ENCODE measurements at places on chromosomes 3 and 15.

DNA sequence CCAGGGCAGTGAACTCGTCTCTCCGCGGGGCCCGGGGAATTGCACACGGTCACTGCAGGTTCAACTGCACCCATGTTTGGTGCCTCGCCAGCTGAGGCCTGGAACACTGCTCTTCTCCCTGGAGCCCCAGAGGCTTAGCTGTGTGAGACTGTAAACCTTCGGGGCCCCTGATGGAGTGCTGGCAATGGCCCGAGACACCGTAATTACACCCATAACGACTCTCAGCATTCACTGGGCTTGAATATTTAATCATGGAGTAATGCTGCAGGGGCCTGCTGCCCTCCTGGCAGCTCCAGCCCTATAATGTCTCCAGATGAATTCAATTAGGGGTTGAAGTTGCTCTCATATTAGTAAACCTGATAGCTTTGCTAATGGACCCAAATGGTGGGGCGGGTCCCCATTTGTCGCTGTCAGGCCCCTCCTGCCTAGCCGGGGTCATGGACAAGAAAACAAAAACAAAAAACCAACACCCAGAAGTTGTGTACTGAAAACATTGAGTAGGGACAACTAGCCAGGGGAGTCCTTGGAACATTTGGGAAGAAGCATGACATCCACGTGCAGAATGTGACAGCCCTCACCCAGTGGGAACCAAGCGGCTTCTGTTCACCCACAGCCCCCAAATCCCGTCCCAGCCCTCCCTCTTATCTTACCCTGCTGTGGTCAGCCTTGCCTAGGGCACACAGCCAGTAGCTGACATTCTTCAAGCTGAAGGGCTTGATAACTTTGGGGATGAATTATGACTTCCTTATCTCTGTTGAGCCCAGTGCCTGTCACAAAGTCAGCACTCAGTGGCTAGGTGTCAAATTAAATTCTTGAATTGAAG, 74.3 kb upstream of the SCN5A start:
- peak; percentile 73 for DNase-seq

DNA sequence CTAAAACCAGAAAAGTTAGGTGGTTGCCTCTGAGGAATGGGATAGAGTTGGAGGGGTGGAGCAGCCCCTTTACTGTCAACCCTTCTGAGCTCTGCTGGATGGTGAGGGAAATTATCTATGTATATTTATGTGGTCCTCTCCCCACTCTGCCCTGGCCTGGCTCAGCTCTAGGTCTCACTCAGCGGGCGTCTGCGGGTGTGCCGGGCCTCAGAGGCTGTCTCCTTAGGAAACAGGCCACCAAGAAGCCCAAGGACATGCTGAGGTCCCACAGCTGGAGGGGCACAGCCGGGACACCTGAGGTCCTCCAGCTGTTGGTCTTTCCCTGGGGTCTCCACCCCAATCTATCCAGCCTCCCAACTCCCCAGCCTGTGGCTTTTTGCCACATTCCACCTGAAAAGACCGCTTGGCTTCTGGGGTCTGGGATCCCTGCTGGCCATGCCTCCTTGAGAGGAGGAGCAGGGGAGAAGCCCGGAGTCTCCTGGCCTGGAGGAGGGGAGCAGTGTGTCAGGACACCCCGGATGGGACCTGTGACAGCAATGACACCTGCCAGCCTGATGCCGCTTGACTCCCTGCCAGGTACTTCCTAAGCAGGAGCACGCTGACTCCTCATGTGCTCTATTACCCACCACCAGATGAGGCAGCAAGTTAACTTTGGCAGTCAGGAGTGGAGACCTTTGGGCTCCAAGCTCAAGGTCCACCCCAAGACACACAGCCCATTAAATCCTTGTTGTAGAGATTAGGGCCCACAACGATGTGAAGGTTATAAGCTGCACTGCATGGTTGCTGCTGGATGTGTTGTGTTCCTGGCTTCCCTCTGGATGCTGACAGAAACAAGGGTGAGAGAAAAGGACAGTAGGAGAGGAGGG, at the start of gene SLC28A1:
SLC28A1 (plus strand) TSS at position 747 of the 866 bp plus-strand sequence. CDS start 3,099 bp downstream, outside the sequence.
- DNase-seq, result no peak

GRCh38 chr3:98600412-98601095, 7.1 kb upstream of the CPOX start:
- DNase-seq, result no peak

- DNase-seq, result no peak
Measured at GRCh38 chr15:70210528-70210927, 112.8 kb upstream of the TLE3 start.

DNA sequence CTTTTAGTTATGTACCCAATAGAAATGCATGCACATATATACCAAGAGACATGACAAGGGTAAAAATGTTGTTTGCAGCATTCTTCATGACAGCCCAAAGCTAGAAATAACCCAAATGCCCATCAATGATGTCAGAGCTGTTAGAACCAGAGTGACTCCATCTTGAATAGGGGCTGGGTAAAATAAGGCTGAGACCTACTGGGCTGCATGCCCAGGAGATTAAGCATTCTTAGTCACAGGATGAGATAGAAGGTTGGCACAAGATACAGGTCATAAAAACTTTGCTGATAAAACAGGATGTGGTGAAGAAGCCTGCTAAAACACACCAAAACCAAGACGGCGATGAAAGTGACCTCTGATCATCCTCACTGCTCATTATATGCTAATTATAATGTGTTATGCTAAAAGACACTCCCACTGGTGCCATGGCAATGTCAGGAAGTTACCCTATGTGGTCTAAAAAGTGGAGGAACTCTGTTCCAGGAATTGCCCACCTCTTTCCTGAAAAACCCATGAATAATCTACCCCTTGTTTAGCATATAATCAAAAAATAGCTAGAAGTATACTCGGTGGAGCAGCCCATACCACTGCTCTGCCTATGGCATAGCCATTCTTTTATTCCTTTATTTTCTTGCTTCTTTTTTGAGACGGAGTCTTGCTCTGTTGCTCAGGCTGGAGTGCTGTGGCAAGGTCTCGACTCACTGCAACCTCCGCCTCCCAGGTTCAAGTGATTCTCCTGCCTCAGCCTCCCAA, 32.9 kb downstream of the ZBTB11 start:
- no peak for DNase-seq

DNA sequence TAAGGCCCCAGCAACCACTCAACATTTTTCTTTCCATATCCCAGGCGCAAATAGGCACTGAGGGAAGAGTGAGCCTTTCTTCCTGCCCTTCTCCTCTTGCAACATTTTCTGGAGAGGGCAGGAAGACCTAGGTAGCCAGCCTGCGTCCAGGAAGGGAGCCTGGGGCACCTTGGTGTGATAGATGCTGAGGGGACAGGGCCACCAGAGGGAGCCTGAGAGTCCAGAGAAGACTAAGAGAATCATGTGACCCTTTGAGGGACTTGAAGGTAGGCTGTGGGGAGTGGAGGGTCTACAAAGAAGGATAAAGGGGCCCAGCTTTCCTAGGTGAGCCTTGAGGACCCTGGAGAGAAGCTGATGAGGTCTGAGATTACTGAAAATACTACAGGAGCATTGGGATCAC, 346.6 kb downstream of the CNTN6 start:
- DNase-seq, result no peak

GRCh38 chr15:68653031-68653635, 74.3 kb downstream of the CORO2B start:
- DNase-seq, result no peak

- DNase-seq, result no peak
Measured at GRCh38 chr15:25847051-25847450, 16.1 kb downstream of the ATP10A start.

DNA sequence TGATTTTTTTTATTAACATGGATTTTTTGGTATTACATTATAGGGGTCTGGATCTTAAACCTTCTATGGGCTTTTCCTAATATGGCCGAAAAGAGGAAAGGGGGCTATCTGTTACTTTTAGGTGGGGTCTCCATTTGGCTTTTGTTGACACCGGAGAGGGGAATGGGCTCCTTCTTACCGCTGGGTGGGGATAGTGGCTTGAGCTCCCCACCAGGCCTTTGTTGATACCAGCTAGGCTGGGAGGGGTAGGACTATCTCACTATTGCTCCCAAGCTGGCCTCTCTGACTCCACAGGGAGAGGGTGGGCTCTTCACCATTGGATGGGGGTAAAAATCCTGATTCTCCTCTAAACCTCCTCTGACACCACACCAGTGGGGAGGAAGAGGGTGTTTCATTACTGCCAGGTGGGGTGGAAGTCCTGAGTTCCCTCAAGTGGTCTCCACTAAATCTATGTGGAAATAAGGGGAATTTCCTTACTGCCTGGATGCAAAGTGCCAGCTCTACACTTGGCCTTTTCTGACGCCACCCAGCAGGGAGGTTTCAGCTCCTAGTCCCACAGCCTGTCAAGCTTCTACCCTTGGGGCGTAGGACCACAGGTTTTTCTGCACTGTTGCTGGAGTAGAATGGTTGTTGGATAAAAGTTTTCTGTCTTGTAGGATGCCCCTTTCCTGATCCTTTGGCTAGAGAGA, 572.3 kb downstream of the MAGI1 start:
- DNase-seq, result no peak

DNA sequence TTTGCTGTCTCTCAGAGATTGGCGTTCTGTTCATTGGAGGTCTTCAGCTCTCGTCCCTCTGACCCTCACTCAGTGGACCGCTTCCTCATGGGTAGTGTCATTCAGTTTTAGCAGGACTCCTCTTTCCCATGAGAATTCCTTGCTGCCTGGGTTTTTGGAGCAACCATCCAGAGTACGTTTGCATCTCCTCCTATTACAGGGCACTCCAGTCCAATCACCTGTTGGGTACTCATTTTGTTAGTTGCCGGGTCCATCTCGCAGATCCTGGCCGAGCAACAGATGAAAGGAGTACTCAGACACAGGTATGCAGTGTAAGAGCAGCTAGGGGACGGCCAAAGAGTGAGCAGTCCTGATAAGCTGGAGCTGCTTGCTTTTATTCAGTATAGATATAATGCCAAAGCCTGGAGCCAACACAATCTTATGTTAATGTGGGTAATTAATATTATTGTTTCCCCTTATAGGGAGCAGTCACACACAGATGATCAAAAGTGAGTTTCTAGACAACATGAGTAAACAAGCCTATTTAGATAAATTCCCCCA, 49.6 kb downstream of the ISG20 start:
- DNase-seq, result no peak

DNA sequence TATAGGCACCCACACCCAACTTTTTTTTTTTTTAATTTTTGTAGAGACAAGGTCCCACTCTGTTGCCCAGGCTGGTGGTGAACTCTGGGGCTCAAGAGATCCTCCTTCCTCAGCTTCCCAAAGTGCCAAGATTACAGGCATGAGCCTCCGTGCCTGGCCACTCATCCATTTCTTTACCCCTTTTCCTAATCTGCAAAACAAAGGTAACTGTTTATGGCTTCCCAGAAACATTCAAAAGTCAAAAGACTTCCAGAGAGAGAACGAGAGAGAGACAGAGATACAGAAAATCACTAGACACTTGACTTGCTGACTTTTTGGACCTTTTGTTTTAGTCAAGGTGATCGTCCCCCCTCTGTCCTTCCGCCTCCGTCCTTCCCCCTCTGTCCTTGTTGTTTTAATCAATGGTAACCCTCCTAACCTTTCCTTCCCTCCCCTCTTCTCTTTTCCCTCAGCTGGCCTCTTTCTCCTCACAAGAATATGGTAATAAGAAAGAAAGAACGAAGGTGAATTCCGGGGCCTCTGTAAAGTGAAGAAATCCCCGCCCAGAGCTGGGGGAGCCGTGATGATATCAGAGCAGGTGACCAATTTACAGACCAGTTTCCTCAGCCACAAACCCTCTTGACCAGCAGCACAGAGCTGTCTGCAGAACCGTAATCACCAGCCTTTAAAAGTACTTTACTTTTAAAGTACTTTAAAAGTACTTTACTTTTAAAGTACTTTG, 21.9 kb downstream of the KLHL6 start:
- no peak for DNase-seq

GRCh38 chr15:31528846-31529245, 202.2 kb downstream of the KLF13 start:
- DNase-seq, result no peak

- DNase-seq, result peak; percentile 58
Measured at GRCh38 chr3:126911162-126912026, 71.5 kb upstream of the PLXNA1 start.

- DNase-seq, result no peak
Measured at GRCh38 chr3:86245360-86245759, 745.6 kb downstream of the VGLL3 start.

GRCh38 chr15:43293432-43293831, 26.7 kb upstream of the TGM5 start:
- no peak for DNase-seq

- no peak for DNase-seq
Measured at GRCh38 chr3:182116386-182116785, 404.7 kb downstream of the SOX2 start.

GRCh38 chr3:156579427-156579851, 24.5 kb upstream of the SSR3 start:
- DNase-seq, result no peak

- DNase-seq, result peak; percentile 76
Measured at GRCh38 chr15:58182460-58183163, 44.4 kb downstream of the AQP9 start.

- DNase-seq, result no peak
Measured at GRCh38 chr3:171005648-171006047, 20.9 kb downstream of the SLC2A2 start.

DNA sequence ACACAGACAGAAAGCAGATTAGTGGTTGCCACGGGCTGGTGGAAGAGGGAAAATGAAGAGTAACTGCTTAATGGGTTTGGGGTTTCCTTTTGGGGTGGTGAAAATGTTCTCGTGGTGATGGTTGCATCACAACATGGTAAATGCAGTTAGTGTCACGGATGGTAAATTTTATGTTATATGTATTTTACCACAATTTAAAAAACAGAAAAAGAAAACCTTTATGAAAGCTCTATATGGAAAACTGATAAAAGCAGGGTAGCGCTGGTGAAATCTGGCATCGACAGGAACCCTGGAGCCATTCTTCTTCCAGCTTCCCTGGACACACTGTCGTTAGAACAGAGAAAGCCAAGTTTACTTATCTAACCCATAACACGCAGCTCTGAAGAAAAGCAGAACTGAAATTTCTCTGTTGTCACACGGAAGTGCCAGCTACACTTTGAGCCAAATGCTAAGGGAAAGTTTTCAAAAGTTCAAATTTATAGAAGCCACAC, 287.7 kb upstream of the NR2F2 start:
- no peak for DNase-seq

DNA sequence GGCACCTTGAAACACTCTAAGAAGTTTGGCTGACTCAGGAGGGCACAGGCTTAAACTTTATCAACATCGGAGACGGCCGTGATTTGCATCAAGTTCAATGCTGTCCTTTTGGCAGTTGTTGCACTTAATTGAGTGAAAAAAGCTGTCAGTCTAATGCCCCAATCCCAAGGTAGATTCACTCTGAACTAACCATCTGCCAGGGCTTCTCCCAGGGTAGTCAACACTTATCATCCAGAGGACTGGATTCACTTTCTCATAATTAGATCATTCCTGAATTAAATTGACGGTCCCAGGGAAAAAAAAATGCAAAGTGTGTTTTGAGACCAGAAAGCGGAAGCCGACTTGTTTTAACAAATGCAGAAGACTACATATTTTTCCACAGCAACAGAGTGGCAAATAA, 28.5 kb downstream of the RORA start:
- no peak for DNase-seq

- DNase-seq, result no peak
Measured at GRCh38 chr3:196541684-196542445, 26.5 kb downstream of the WDR53 start.

DNA sequence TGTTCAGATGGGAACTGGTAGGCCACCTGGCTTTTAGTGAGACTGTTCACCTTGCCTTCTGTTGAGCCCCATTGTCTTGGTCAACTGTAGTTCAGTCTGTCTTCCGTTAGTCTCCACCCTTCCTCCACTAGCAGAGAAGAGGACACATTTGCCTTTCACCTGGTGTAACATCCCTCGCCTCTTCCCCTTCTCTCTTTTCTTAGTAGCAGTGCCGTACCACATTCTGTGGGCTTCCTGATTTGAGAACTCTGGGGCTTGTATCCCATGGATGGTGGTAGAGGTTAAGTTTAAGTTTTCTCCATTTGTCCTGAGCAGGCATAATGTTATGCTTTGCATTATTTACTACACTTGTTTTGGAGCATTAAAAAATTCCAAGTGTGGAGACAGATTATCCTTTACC, 49.3 kb downstream of the RAB7A start:
- DNase-seq, result no peak

Data from right cardiac atrium (tissue), 5 donors.